ENCODE measurements at places on chromosomes 12 and 14.

DNA sequence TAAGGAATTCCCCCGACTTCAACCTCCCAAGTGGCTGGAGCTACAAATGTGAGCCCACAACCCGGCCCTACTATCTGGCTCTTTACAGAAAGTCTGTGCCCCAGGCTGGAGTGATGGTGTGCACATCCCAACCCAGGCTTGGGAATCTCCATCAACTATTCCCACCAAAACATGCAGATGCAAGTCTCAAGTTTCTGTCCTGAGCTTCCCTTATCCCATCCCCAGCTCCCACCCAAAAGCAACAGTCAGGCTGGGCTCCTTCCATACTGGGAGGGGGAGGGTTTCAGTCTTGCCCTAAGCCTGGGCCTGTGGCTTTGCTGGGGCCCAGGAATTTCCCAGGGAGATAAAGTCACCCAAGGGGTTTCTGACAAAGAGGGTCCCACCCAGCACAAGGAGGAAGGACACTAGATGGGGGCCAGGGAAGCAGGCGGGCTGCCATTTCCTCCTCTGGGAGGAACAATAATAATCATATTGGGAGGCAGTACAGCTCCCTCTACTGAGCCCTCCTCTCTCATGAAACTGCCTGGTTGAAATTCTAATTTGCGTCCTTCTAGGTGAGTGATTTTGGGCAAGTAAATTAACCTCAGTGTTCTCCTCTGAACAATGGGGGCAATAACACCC lies 8.0 kb downstream of the SLC8B1 start:
- no peak for DNase-seq

GRCh38 chr12:26231470-26231869 lies 36.1 kb downstream of the SSPN start:
- no peak for DNase-seq

DNA sequence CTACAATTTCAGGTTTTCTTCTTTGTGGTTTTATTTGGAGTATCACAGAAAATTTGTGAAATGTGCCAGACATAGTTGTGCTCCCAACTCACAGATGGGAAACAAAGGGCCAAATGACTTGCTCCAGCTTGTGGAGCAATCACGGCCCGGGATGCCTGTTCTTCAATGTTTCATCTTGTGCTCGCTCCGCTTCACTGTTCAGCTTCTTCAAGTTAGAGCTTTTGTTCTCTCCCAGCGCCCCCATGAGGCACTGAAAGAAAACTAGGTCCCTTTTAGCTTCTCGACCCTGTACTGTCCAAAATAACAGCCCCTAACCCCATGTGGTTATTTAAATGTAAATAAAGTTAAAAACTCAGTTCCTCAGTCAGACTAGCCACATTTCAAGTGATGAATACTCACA lies 187.9 kb upstream of the STXBP6 start:
- no peak for DNase-seq

DNA sequence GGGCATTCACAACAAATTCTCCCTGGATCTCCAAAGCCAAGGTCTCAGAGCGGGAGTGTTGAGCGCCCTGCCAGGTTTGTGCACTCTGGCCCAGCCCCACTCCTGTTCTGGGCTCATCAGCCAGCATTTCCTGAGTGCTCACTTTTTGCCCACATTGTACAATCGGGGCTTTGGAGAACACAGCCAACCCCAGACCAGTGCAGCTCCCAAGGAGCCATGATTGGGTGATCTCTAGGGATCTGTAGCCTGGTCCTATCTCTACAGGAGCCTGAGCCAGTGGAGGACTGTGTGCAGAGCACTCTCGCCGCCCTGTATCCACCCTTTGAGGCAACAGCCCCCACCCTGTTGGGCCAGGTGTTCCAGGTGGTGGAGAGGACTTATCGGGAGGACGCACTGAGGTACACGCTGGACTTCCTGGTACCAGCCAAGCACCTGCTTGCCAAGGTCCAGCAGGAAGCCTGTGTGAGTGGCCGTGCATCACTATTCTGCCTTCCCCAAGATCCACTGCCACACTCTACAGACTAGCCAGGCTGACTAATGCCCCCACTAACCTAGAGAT lies 2.8 kb downstream of the ARHGEF40 start:
- no peak for DNase-seq

DNA sequence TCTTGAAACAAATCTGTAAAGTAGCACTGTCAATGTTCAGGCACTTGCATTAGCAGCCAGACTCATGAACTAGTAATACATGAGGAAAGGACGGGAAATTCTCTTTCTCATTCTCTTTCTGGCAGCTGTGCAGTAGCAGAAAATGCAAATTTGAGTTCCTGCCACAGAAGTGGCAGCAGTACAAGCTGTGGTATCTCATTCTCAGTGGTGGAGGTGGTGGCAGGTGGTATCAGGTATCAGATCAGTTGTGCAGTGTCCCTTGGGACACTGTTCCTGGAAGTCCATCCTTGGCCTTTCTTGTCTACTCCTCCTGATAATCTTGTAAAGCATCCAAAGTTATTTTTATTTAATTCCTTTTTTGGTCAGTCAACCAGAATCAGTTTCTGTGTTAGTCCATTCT lies 103.0 kb downstream of the C12orf42 start:
- DNase-seq: no peak

DNA sequence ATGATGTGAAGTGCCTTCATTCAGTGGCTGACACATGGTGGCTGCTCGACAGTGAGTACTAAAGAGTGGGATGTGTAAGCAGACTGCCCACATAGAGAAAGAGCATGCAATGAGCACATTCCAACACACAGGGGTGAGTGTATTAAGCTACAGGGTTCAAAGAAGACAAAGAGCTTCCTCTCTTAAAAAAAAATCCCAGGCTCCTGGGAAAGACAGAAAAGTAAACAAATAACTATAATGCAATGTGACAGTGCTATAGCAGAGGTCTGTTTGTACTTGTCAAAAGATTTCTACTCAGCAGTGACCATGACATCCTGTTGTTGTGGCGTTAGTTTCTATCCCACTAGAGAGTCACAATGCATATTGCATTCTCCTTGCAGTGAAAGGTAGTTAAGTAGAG lies 12.4 kb upstream of the PCNX1 start:
- no peak for DNase-seq

GRCh38 chr12:110538869-110539622 lies 36.9 kb downstream of the RAD9B start:
- DNase-seq: no peak

DNA sequence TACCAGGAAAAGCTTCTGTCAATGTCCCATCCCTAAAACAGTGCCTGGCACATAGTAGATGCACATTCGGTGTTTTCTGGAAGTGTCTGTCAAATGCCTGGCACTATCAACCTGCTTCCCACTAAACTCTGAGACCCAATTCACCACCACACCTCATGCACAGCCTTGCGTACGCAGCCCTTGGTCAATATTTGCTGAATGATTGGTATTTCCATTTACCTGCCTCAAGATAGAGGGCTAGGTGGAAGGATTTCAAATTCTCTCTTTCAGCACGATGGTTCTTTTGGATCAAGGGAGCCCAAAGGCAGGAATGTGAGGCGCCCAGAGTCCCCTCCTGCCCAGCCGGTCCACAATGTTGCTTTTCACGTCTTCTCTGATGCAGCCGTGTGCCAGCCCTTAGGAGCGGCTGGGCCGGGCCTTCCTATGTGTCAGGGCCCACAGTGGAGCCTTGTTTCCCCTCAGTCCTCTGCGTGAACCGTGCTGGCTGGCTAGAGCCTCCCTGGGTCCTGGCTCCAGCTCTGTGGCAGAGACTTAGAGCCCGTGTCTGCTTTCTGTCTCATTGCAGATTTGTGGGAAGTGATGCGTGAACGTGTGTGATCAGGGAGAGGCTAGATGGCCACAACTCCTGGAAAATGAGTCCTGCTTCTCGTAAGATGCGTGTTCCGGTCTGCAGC lies 99.9 kb upstream of the RFLNA start:
- DNase-seq: no peak

DNA sequence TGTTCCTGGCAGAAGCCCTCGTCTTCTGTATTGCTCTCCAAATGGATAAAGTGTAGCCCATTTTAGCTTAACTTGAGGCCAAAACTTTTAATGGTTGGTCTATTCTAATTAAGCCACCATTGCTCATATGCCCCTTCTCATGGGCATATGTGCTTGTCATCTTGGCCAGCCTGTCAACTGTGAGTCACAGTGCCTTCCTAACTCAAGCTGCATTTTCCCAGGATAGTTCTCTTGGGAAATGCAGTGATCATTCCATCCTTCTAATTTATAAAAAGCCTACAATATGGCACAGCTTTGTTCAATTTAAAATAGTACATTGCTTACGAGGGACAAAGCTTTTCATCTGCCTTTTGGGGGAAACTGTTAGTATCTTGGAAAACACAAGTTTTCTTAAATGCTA lies 6.6 kb downstream of the PTHLH start:
- DNase-seq: no peak

- DNase-seq: no peak
Measured at GRCh38 chr12:84913129-84913515, 523 bp upstream of the SLC6A15 start.

DNA sequence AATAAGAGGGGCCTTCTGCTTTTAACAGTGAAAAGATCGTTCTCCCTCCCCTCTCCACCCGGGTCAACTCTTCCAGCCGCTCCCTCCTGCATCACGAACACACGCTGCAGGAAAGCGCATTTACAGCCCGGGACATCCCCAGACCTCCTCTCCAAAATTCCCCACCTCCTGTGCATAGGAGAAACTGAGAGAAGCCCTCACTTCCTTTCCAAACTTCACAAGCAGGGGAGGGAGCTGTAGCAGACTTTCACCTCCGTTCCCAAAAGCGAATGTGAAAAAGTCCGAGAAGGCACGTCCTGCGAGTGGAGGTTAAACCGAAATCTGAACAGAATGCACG lies 513 bp downstream of the BCAT1 start:
- DNase-seq: no peak

GRCh38 chr12:109923481-109924245 lies 23.6 kb downstream of the TCHP start:
- no peak for DNase-seq

DNA sequence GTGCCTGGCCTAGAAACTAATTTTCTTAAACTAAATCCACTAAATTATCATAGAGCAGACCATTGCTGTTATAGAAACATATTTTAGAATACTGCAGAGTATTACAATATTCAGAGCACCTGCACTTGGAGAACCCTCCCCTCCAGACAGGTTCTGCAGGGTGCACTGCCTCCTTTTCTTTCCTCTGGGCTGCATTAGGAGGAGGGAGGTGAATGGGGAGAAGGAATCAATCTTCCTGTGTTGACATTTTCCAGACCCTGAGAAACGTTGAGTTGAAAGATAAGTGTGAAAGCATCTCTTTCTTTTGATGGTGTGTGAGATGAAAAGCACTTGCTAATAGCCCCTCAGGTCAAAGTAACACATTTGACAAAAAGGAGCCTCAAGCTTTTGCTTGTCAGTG lies 7.3 kb downstream of the SYNE2 start:
- DNase-seq: no peak

All from cerebellar nuclear complex (tissue), 1 donor.